ENCODE measurements at places on chromosomes 13 and 19.

DNA sequence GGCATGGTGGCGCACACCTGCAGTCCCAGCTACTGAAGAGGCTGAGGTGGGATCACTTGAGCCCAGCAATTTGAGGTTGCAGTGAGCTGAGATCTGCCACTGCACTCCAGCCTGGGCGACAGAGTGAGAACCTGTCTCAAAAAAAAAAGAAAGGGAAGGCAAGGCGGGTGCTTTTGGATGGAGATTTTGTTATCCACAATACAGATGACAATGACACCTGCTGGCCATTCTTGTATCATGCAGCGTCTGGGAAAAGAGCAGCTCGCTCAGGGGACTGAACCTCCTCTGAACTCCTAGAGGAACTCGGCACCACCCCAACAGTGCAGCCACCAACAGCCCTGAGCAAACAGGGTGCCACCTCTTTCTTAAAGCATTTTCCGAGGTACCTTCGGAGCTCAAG, 22.8 kb downstream of the HAUS8 start:
- peak; percentile 61 for DNase-seq

DNA sequence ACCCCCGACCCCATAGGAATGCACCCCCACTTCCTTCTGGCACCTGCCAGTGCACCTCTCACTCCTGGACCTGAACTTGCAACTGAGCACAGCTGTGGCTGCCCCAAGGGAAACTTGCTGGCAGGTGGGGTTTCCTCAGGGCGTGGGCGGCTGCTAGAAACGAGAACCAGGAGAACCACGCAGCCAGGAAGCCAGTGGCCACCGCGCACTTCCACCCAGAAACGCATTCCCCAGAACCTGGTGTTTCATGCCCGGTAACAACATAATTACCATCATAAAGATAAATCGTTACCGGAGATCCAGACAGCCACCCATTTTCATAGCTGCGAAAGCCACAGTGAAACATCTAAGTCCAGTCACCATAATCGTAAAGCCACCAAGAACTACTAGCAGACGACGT, 75.2 kb upstream of the C13orf46 start:
- no peak for DNase-seq

- no peak for DNase-seq
These were observed 2124.4 kb upstream of the PCDH20 start for GRCh38 chr13:63540061-63540460.

DNA sequence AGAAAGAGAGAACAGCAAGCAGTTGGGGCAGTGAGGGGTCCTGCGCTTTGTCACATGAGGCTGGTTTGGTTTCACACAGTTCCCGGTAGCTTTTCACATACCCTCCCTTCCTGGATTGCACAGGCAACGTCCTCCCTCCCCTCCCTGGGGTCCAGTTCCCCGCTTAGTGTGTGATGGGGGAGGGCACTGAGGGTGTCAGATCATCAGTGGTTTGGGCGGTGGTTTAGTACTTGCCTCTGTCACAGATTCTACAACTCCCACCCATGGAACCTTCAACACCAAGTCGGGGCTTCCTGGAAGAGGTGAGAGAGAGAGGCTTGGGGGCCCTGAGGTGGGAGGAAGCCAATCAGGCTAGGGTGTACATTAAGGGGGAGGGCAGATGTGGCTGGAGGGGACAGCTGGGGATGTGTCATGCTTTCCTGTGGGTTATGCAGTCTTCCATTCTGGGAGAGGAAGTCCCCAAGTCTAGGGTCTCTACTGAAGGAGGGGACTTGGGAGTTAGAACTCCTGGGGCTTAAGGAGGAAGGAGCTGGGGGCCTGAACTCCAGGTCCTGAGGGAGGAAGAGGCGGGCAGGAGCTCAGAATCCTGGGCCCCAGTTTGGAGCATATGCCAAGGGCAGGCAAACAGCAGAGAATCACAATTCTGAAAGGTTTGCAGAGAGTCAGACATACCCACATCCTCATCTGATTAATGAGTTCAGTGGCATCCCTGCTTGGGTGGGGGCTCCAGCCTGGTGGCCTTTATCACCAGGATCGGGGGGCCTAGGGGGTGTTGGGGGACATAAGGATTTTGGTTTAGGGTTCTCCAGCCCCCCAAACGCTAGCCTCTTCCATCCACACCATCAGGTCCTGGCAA, at the start of gene NKG7:
Gene NKG7, minus strand, starts transcription at position 6 of the 856 bp plus-strand sequence. CDS start 119 bp downstream, outside the sequence.
- peak; percentile 22 for DNase-seq

DNA sequence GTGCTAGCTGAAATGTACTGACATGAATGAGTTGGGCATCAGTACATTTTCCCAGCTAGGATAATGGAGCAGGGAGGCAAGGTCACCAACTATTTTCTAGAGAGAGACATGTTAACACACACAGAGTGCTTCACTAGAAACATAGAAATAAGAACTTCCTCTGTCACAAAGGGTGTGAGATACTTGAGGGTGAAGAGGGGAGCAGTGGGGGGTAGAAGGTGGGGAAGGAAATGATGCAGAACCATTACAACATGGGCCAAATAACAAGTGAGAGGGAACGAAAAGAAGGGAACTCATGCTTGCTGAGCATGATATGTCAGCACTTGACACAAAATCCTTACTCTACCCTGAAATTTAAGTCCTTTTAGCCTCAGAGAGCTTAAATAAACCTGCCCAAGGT, 87.8 kb upstream of the RFC3 start:
- DNase-seq: peak; percentile 34

GRCh38 chr13:28867564-28867963, 47.4 kb downstream of the MTUS2 start:
- no peak for DNase-seq

- DNase-seq: no peak
These were observed 838.8 kb downstream of the PCDH9 start for GRCh38 chr13:66391322-66391721.

GRCh38 chr13:22451327-22451741, 729.4 kb upstream of the SGCG start:
- no peak for DNase-seq

DNA sequence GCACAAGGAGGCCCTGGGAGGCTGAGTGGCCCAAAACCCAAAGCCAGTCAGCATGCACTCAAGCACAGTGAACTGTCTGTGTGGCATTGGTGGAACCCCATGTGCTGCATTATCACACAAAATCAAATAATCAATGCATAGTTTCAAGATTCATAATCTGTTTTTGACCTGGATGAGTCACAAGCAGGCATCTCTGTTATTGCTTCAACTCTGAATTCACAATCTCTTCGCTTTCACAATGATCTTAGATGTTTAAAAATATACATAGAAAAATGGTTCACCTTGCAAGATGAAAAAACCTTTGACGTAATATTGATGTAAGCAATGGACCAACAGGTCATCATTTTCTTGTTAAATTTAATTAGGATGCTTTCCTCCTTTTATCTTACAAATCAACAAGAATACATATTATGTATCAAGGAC, 455.4 kb downstream of the IRS2 start:
- DNase-seq: no peak

- DNase-seq: no peak
These were observed 14.8 kb upstream of the RANBP3 start for GRCh38 chr19:5992756-5993155.

- DNase-seq: no peak
These were observed 62.1 kb upstream of the FREM2 start for GRCh38 chr13:38624822-38625221.

DNA sequence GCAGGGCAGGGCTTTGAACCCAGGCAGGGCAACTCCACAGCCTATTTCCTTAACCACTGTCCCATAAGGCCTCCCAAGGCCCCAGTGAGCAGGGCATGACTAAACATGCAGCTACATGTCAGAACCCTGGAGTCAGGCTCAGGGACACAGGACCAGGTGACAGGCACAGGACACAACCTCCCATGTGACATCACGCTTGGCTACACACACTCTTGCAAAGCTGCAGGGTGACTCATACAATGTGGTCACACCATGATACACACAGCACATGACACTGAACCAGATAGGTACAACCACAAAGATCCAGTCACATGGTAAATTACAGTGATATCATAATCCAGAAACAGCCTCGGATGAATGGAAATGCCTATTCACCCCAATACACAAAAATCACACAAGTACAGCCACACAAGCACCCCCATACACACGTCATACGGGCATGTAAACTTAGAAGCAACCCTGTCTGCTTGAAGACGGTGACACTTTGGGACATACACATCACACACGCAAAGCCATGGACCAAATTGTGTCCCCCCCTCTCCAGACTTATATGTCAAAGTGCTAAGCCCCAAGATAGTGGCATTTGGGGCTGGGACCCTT, 14.5 kb downstream of the KLK4 start:
- DNase-seq: peak; percentile 74

DNA sequence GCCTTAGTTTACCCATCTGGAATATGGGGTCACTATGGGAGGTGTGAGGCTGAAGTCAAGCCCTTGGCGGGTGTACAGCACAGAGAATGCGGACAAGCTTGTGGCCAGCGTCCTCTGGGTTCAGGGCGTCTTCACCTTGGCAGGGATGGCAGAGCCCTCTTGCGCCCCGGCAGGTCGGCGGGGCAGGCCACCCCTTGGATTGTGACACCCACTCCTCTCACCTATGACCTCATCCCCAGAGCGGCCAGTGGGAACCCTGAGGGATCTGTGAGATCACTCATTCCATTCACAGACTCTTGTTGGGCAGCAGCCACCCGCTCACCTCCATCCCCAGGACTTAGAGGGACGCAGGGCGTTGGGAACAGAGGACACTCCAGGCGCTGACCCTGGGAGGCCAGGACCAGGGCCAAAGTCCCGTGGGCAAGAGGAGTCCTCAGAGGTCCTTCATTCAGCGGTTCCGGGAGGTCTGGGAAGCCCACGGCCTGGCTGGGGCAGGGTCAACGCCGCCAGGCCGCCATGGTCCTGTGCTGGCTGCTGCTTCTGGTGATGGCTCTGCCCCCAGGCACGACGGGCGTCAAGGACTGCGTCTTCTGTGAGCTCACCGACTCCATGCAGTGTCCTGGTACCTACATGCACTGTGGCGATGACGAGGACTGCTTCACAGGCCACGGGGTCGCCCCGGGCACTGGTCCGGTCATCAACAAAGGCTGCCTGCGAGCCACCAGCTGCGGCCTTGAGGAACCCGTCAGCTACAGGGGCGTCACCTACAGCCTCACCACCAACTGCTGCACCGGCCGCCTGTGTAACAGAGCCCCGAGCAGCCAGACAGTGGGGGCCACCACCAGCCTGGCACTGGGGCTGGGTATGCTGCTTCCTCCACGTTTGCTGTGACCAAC, at the start of gene SPACA4:
Gene SPACA4, plus strand, starts transcription at position 280 of the 896 bp plus-strand sequence. Its CDS starts 237 bp downstream, at position 517.
- DNase-seq: no peak

DNA sequence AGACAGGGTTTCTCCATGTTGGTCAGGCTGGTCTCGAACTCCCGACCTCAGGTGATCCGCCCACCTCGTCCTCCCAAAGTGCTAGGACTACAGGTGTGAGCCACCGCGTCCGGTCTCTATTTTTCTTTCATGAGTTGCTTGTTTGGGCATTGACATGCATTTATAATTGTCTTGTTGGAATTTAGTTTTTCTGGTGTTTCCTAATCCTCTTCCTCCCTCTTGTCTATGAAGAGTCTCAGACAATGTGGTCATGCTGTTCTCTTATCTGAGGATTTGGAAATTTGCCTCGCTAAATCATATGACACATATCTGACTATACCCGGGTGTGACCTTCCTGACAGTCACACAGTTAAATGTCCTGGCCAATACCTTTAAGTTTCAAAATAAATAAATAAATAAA, 7.4 kb upstream of the CEACAM18 start:
- DNase-seq: peak; percentile 29

- DNase-seq: no peak
These were observed 92.6 kb downstream of the OLFM4 start for GRCh38 chr13:53121131-53121773.

- DNase-seq: no peak
These were observed 103.8 kb downstream of the LRCH1 start for GRCh38 chr13:46656786-46657185.

DNA sequence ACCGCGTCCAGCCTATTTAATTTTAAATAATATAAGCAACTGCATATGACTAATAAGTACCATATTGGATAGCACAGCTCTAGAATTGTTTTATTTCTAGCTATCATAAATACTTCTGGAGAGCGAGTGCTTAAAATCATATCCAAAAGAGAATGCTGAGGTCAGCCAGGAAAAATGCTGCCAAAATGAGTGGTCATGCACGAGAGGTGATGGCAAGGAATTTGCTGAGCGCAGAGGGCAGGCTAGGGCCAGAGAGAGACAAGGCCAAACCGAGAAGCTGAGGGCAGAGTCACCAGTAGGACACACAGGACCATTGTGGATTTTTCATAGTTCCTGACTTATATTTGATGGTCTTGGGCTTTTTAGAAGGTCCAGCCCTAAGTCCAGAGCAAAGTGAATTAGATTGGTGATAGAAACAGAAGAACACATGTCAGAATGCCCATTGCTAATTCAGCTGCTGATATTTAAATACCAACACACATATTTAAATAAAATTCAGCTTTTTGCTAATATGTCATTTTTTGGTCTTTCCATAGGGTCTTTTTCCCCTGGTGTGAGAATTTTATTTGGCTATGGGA, 33.6 kb upstream of the UBL3 start:
- no peak for DNase-seq

DNA sequence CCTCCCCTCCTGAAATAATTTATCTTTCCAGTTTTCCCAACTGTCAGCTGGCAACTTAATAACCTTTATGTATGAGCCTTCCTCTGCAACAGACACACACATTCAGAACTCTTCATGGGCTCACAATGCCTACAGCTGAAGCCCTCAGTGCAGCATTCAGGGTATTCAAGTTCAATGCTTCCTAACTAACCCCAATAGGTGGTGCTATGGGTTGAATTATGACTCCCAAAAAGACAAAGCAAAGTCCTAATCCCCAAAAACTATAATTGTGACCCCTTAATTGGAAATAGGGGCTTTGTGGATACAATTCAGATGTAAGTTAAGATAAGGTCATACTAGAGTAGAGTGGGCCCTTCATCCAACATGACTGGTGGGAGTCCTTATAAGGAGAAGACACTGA, 202.2 kb downstream of the SUCLA2 start:
- DNase-seq: peak; percentile 23

GRCh38 chr19:58196901-58197616, 14.2 kb downstream of the ZNF274 start:
- peak; percentile 28 for DNase-seq

GRCh38 chr13:46165485-46166223, 16.3 kb downstream of the LCP1 start:
- DNase-seq: peak; percentile 58

- no peak for DNase-seq
These were observed 4.4 kb downstream of the FFAR1 start for GRCh38 chr19:35352177-35352447.

GRCh38 chr19:33644284-33644836, 22.6 kb downstream of the CHST8 start:
- DNase-seq: no peak

- no peak for DNase-seq
These were observed 1.1 kb upstream of the NANOS3 start for GRCh38 chr19:13875824-13876223.

- peak; percentile 39 for DNase-seq
These were observed 1.4 kb downstream of the RNF126 start for GRCh38 chr19:661427-662196.

- DNase-seq: no peak
These were observed 1.7 kb upstream of the SLITRK5 start for GRCh38 chr13:87669379-87669978.
